ENCODE measurements at places on chromosomes 13 and 19. TPM values are rescaled to one million over a fixed set of nuclear protein-coding genes. Genes with fewer than 3 reads are reported as not detected.

DNA sequence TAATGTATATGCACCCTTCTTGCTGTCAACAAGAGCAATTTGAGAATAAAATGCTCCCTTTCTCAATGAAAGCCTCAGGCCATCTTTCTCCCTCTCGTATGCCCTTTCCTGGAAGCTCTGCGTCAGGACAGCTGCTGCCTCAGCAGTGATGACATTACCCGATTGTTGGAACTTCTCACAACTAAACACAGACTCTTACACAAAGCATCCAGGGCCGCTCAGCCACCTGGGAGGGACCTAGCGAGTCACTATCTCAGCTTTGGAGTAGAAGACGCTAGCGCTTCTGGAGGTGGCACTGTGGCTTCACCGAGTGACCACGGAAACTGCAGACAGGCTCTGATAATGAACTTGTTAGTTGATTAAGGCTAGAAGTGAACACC, 153.2 kb upstream of the SOX1 start:
- H3K27me3 ChIP-seq, result peaks cover 4% of the 10 kb centered on the region
- no peak overlapping the region for H3K4me3 ChIP-seq
- no peaks in the 10 kb centered on the region for H3K36me3 ChIP-seq
- DNase-seq, result no peak
- no peak overlapping the region for H3K27ac ChIP-seq

The RFPL4AL1 gene
- total RNA-seq, result not detected

GRCh38 chr19:1883784-1884183, 1.5 kb downstream of the ABHD17A start:
- peak overlapping the region; percentile 97 for H3K4me3 ChIP-seq
- H3K27ac ChIP-seq, result peak overlapping the region; percentile 94
- H3K27me3 ChIP-seq, result no peaks in the 10 kb centered on the region
- peaks cover 22% of the 10 kb centered on the region for H3K36me3 ChIP-seq
- H3K4me1 ChIP-seq, result peaks cover 21% of the 10 kb centered on the region

The GPC6 gene
- not detected for total RNA-seq

The ADGRE2 gene
- total RNA-seq, result 0.48 TPM

- no peaks in the 10 kb centered on the region for H3K27me3 ChIP-seq
- H3K4me1 ChIP-seq, result peaks cover 15% of the 10 kb centered on the region
- H3K36me3 ChIP-seq, result peaks cover 10% of the 10 kb centered on the region
Measured at GRCh38 chr13:45120967-45121831, 889 bp downstream of the GTF2F2 start.

The MAMSTR gene
- total RNA-seq, result 0.46 TPM

GRCh38 chr19:27792576-27793127, 1420.3 kb downstream of the UQCRFS1 start:
- H3K27ac ChIP-seq, result peak overlapping the region; percentile 94
- H3K36me3 ChIP-seq, result peaks cover 27% of the 10 kb centered on the region
- peak overlapping the region; percentile 94 for H3K4me3 ChIP-seq
- DNase-seq, result no peak
- peaks cover 25% of the 10 kb centered on the region for H3K4me1 ChIP-seq
- no peaks in the 10 kb centered on the region for H3K27me3 ChIP-seq

The GIPR gene
- total RNA-seq, result 1.4 TPM

DNA sequence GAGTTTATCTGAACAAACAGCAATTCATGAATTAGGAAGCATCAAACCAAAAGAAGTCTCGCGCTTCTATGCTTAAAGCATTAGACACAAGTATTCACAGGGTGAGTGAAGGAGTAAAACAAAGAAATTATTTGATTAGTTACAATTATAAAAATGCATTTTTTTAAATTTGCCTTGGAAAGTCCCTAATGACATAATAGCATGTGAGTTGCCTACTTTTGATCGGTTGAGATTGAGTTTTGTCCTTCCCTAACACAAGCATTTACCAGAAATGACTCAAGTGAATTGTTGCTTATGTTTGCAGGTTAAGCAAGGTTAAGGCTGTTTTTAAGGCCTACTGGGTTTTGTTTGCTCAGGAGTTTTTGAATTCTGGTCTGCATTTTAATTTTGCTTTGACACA, 389 bp upstream of the ZNF649 start:
- peaks cover 32% of the 10 kb centered on the region for H3K27me3 ChIP-seq
- peaks cover 73% of the 10 kb centered on the region for H3K36me3 ChIP-seq
- peaks cover 19% of the 10 kb centered on the region for H3K4me1 ChIP-seq
- no peak for DNase-seq

DNA sequence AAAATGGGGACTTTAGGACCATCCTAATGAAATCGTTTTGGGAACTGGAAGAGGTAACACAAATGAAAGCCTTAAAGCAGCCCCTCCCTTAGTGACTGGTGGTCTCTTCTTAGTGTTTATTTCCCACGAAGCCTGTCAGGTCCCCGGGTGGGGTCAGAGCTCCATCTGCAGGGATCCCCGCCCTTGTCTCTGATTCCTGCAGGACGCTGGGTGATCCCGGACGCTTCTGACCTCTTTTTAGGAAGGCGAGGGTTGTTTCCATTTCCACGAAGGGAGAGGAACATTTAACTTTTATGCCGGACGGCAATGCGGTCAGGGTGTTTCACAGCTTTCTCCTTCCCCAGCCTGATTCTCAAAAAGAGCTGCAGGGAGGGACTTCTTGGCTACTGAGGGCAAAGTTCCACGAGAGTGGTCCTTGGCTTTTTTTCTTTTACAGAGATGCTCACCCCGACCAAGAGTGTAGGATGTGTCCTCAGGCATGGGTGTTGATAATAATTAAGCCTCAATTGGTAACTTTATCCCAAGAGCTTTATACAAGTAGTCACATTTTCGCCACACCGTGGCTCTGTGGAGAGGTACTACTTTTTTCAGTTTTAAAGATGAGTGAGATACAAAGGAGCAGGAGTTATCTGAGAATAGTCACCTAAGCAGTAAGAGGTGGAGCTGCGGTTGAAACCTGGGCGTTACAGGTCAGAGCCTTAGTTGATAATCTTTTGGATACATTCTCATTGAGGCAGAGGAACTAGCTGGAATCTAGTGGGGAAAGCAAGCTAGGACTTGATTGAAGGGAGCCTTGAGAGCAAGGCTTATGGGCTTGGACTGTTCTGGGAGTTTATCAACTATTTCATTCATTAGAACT, 813 bp downstream of the ZNF284 start:
- H3K27ac ChIP-seq, result peak overlapping the region; percentile 84
- H3K4me3 ChIP-seq, result peak overlapping the region; percentile 91
- peaks cover 48% of the 10 kb centered on the region for H3K36me3 ChIP-seq
- H3K4me1 ChIP-seq, result peaks cover 17% of the 10 kb centered on the region
- DNase-seq, result no peak
- no peaks in the 10 kb centered on the region for H3K27me3 ChIP-seq

The SHD gene
- not detected for total RNA-seq

The SSC5D gene
- total RNA-seq, result 1.4 TPM

The CABP5 gene
- total RNA-seq, result not detected

The RBM42 gene
- 99.1 TPM for total RNA-seq

DNA sequence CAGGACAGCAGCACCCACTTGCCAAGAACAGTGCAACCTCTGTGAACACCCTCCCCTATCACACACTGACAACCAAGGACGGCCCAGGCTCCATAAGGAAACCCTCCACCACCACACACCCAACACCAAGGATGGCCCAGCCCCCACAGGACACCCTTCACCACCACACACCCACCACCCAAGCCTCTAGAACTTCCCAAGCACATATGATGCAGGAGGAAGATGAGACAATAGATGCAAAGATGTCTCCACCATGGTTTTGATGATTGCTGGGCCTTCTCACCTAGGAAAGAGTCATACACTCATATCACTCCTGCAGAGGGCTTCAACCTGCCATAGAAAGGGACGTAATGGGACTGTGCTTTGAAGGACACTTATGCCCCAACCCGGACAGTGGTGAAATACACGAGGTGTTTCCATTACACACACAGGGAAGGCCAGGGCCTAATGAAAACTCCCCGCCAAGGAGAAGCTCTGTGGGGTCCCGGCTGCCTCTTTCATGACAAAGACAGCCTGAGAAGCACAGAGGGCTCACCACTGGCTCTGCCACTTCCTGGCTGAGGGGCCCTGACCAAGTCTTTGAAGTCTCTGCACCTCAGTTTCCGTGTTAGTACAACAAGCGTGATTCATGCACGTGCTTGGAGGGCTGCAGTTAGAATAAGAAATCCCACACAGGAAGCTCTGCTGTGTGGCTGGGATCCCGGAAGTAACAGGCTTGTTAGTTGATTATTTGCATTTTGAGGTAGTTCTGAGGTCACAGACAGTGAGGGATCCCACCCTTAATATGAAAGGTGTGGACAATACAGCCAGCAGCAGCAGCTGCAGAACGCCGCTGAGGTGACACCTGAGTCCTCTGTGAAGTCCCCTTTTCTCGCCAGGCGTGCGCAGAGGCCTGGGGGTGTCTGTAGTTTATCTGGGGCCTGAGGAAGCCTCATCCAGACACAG, 61.9 kb upstream of the ATP12A start:
- no peak overlapping the region for H3K4me3 ChIP-seq
- H3K4me1 ChIP-seq, result peaks cover 35% of the 10 kb centered on the region
- H3K36me3 ChIP-seq, result peaks cover 4% of the 10 kb centered on the region
- peak overlapping the region; percentile 90 for H3K27ac ChIP-seq
- no peaks in the 10 kb centered on the region for H3K27me3 ChIP-seq
- peak; percentile 81 for DNase-seq

GRCh38 chr13:74920361-74920760, 561.6 kb downstream of the TBC1D4 start:
- H3K4me1 ChIP-seq, result no peaks in the 10 kb centered on the region
- H3K4me3 ChIP-seq, result no peak overlapping the region
- H3K27ac ChIP-seq, result no peak overlapping the region

The F2RL3 gene
- total RNA-seq, result not detected

DNA sequence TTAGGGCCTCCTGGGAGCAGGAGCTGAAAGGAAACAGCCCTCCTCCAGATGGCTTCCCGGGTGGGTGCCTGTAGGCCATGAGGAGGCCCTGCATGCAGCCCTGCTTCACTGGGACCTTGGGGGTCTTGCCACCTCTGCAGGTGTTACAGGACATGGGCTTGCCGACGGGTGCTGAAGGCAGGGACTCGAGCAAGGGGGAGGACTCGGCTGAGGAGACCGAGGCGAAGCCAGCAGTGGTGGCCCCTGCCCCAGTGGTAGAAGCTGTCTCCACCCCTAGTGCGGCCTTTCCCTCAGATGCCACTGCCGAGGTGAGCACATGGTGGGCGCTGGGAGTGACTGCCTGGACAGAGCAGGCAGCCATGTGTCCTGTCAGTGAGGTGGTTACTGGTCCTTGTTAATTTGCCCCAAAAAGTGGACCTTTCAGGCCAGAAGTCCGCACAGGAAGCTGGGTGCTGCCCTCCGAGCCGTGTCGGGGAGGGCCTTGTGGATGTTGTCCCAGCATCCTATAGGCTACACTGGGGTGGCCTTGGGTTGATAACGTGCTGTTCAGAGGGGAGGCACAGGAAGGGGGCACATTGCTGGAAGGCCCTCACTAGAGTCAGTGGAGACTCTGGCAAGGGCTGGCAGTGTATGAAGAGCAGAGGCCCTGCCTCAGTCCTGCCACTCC, 18.7 kb upstream of the QTRT1 start:
- no peak for DNase-seq
- no peaks in the 10 kb centered on the region for H3K27me3 ChIP-seq
- no peak overlapping the region for H3K4me3 ChIP-seq

DNA sequence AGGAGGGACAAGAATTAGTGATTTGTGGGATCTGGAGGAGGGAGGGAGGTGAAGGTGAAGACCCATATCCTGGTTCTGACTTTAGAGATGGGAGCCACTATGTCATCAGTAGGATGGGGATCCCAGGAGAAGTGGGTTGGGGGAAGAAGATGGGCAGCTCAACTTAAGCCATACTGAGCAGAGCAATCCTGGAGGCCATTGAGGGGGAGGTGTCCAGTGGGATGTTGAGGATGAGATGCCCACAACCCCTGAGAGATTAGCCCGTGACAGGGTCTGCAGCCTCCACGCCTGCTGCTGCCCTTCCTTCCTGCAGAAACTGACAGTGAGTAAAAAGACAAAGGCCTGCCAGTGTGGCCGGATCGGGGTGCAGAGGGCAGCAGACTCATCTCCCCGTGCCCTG, 11.2 kb upstream of the SIGLEC6 start:
- no peak overlapping the region for H3K27ac ChIP-seq
- H3K36me3 ChIP-seq, result no peaks in the 10 kb centered on the region
- H3K4me3 ChIP-seq, result no peak overlapping the region
- DNase-seq, result no peak

- no peak overlapping the region for H3K27ac ChIP-seq
- no peaks in the 10 kb centered on the region for H3K27me3 ChIP-seq
- DNase-seq, result peak; percentile 71
- H3K4me3 ChIP-seq, result no peak overlapping the region
Measured at GRCh38 chr19:21482863-21483276, 22.5 kb upstream of the ZNF429 start.

DNA sequence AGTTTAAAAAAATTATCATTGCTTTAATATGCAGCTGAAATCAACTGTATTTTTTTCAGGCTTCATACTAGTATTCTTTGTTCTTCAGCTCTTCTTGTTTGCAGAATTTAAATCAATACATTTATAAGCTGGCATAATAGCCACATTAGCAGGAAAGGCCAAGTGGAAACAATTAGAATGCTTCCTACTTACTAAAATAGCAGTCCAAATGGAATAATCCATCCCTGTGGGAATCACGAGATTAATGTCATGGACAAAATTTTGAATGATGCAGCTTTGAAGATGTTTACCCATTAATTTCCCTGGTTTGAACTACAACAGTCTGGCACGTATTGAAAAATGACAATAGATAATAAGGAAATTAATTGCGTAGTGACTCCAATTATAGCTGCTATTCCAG, 2650.8 kb downstream of the PCDH9 start:
- no peaks in the 10 kb centered on the region for H3K36me3 ChIP-seq
- H3K4me1 ChIP-seq, result no peaks in the 10 kb centered on the region
- no peak for DNase-seq
- H3K27me3 ChIP-seq, result no peaks in the 10 kb centered on the region
- no peak overlapping the region for H3K4me3 ChIP-seq

DNA sequence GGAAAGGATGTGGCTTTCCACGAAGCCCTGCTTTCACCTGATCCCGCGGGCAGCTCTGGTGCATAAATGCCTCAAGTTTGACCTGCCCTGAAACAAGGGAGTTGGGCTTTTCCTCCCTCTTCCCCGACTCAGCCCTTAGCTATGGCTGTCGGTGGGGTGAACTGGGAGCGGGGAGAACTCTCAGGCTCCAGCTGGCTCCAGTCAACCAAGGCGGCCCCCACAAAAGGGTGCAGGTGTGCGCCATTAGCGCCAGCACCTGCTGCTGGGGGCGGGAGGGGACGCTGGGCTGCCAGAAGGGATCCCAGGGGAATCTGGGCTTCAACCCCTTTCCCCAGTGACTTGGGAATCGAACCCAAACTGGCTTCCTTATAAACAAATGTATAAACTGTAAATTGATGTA, 7.1 kb upstream of the DHRS12 start:
- peaks cover 54% of the 10 kb centered on the region for H3K4me1 ChIP-seq
- H3K27ac ChIP-seq, result peak overlapping the region; percentile 56
- no peaks in the 10 kb centered on the region for H3K27me3 ChIP-seq
- no peak overlapping the region for H3K4me3 ChIP-seq
- peaks cover 24% of the 10 kb centered on the region for H3K36me3 ChIP-seq

The MISP3 gene
- total RNA-seq, result 0.20 TPM

GRCh38 chr13:106159295-106160195, 375.9 kb downstream of the EFNB2 start:
- H3K27ac ChIP-seq, result no peak overlapping the region
- H3K4me3 ChIP-seq, result no peak overlapping the region
- no peaks in the 10 kb centered on the region for H3K36me3 ChIP-seq
- no peaks in the 10 kb centered on the region for H3K4me1 ChIP-seq

- no peak for DNase-seq
- peaks cover 4% of the 10 kb centered on the region for H3K27me3 ChIP-seq
- no peaks in the 10 kb centered on the region for H3K4me1 ChIP-seq
Measured at GRCh38 chr19:47002853-47003610, 16.6 kb upstream of the NPAS1 start.

The ZNF681 gene
- 5.8 TPM for total RNA-seq

GRCh38 chr13:44243198-44243857, 130.3 kb upstream of the SERP2 start:
- peaks cover 6% of the 10 kb centered on the region for H3K4me1 ChIP-seq
- no peak overlapping the region for H3K4me3 ChIP-seq
- H3K27me3 ChIP-seq, result peaks cover 6% of the 10 kb centered on the region

Measured in activated naive CD8-positive, alpha-beta T cell treated with anti-CD3 and anti-CD28 coated beads for 36 hours (primary cell).